ENCODE measurements at places on chromosomes 4 and X.

- DNase-seq, result no peak
Observed at GRCh38 chr4:178577933-178578332, 1135.7 kb upstream of the AGA start.

DNA sequence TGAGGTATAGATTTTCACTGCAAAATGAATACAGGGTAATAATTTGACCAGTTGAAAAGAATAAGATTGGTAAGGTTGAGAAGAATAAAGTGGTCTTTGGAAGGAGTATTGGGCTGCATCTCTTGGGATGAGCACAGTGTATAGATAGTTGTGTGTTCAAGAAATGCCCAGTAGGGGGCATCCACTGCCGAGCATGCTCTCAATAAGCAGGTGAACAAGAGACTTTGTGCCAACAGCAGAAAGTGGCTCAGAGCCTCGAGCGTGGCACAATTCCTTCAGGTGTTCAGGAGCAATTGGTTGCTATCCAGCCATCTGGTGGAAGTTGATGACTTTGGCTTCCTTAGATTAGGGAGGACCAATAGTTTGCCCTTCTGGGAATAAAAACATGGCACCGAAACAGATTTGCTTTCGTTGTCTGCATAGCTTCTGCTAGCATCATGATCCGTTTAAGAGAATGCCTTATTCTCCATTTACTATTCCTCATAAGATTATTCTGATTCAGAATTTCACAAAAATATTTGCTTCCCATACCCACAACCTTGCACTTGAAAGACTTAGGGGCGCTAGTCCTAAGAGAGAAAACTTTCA is 258.1 kb upstream of the NEIL3 start:
- no peak for DNase-seq

- no peak for DNase-seq
Observed at GRCh38 chrX:13142891-13143290, 98.5 kb upstream of the FAM9C start.

DNA sequence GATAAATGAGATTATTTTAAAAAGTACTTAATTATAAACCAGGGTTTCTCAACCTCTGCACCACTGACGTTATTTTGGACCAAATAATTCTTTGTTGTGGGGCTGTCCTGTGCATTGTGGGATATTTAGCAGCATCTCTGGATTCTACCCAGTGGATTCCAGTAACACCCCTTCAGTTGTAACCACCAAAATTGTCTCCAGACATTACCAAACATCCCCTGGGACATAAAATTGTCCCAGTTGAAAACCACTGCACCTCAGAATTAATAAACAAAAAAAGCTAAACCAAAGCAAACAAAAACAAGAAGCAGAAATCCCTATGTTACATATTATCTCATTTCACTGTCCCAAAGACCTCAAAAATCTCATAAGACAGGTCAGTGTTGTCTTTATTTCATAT is 54.2 kb upstream of the GIMD1 start:
- no peak for DNase-seq

GRCh38 chrX:33330798-33331197 is 119.4 kb upstream of the DMD start:
- DNase-seq, result no peak

- no peak for DNase-seq
Observed at GRCh38 chr4:14743601-14744000, 258.7 kb upstream of the CPEB2 start.

DNA sequence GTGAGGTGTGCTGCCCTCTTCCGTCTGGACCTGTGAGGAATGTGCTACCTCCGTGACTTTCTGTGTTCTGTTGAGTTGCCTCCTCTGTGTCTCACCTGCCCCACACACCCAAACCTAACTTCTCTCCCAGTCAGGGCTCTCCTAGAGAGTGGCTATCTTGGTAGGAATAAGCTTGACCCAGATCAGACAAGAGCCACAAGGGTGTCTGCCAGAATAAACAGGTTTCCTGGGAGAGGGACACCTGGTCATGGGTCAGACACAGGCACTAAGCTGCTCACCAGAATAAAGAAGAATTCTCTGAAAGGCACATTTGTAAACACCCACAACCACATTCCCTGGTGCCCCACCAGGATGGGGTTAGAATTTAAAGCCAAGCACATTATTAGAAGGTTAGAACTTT is 11.1 kb downstream of the ZNF182 start:
- DNase-seq, result no peak

DNA sequence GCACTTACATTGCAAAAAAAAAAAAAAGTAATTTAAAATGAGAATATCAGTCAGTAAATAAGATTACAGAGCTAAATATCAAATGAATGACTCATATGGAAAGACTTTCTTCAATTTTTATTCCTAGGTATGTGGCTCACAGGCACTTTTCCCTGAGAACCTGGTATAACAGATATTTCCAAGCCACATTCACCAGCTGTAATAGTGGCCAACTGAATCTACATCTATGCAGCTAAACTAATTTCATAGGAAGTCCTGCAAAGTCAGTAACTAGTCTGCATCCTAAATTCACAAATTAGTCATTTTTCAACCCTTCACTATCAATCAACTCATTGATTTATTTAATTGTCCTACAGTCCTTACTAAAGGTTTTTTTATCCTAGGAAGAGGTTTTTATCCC is 5.6 kb downstream of the PDE5A start:
- DNase-seq, result no peak

- no peak for DNase-seq
Observed at GRCh38 chr4:14035076-14035475, 407.6 kb upstream of the BOD1L1 start.

GRCh38 chr4:15901998-15902397 is 36.5 kb downstream of the FGFBP1 start:
- no peak for DNase-seq

DNA sequence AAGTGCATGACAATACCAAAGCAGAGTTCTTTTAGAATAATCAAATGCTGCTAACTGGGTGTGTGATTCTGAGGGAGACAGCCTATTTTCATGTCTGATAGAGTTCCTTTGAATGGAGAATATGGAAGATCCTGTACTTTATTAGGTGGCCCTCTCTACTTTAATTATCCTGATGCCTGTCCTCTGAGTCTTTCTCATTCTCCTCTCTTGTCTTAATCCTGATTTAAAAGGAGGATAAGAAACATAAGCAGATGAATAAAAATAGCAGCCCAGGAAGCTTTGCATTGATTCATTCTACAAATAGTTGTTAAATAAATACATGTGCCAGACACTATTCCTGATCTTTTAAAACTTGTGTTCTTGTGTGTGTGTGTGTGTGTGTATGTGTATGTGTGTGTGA is 387.3 kb downstream of the SPRY1 start:
- DNase-seq, result no peak

DNA sequence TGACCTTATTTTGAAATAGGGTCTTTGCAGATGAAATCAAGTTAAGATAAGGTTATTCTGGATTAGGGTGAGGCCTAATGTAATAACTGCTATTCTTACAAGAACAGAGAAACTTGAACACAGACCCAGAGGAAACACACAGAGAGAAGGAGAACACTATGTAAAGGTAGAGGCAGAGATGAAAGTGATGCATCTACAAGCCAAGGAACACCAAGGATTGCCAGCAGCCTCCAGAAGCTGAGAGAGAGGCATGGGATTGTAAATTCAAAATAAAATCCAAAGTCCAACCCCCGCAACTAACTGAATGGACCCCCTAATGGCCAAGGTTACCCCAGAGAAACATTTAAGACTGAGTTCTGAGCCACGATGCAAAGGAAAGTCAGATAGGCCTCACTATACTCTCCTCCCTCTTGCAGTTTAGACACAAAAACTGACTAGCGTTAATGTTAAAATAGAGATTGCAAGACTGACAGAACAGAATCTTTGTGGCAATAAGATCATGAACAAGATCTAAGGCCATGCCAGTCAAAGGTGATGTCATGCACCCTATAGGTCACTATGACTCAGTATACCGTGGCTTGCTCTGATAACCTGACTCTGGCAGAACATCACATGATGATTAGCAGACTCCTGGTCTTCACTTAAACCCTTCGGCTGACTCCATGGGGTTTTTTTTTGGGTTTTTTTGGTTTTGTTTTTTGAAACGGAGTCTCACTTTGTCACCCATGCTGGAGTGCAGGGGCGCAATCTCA is 42.9 kb downstream of the DDX60L start:
- no peak for DNase-seq

- no peak for DNase-seq
Observed at GRCh38 chr4:53349091-53349491, 16.8 kb downstream of the SCFD2 start.

GRCh38 chrX:41603596-41603995 is 85.2 kb upstream of the GPR34 start:
- no peak for DNase-seq

DNA sequence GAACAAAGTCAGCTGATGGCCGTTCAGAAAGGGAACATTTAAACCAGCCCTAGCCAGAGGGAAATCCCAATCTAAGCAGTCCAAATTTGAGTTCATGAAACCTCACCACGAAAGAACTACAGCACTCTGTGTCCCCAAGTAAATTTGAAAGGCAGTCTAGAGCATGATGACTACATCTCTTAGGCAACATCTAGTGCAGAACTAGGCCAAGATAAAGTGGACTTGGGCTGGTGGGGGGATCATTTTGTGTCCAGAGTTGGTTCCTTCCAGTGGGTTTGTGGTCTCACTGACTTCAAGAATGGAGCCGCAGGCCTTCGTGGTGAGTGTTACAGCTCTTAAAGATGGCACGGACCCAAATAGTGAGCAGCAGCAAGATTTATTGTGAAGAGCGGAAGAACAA is 64.9 kb downstream of the KLHL4 start:
- DNase-seq, result no peak

- DNase-seq, result no peak
Observed at GRCh38 chr4:167578906-167579305, 344.6 kb upstream of the SPOCK3 start.

- DNase-seq, result no peak
Observed at GRCh38 chr4:87011340-87012034, 76.7 kb downstream of the AFF1 start.

GRCh38 chr4:66704243-66704642 is 841.1 kb downstream of the CENPC start:
- DNase-seq, result no peak

GRCh38 chr4:138275963-138276621 is 33.9 kb upstream of the SLC7A11 start:
- no peak for DNase-seq

DNA sequence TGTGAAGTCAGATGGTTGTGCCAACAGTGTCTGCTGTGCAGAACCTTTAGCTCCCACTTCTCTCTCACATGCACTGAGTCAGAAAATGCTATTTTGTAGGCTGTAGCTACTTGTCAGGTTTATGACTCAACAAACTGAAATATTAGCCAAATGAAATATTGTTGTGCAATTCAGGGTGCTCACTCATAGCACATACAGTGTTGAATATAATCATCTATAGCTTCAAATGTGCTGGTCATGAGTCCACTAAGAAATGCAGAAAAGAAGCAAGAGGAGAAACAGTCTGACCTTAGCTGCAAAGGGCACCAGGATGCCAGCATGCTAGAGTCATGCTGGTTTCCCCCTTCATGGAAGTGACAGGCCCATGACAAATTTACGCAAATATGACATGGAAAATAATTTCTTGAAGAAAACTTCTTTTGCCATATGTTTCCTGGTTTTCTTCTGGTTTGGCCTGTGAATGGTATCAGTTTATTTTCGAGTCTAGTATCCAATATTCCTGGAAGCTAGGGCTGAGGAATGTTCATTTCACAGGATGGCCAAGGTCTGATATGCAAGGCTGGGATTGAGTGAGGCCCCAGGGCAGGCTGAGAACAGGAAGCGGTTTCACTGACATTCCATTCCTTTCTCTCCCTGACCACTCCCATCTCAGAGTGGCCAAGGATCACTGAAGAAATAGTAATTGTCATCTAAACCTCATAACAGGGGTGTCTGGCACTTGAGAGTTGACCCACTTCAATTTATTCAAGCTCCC is 10.3 kb upstream of the CXCL2 start:
- no peak for DNase-seq

DNA sequence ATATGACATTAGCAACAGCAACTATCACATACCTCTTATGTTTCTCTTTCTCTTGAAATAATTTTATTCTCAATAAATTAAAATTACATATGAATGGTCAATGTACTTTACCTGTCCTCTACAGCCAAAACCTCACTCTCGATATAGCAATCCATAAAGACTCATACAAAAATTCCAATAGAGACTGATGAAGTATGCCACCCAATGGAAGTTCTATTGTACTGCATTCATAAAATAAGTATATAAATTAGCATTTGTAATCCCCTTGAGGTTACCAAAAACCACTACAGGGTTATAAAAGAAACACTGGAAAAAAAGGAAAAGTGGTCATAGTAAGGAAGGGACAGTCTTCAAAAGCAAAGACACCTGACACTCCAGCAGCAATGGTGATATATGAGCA is 32.8 kb downstream of the CLDN2 start:
- DNase-seq, result no peak

GRCh38 chrX:7263961-7264360 is 116.0 kb upstream of the PUDP start:
- DNase-seq, result no peak

DNA sequence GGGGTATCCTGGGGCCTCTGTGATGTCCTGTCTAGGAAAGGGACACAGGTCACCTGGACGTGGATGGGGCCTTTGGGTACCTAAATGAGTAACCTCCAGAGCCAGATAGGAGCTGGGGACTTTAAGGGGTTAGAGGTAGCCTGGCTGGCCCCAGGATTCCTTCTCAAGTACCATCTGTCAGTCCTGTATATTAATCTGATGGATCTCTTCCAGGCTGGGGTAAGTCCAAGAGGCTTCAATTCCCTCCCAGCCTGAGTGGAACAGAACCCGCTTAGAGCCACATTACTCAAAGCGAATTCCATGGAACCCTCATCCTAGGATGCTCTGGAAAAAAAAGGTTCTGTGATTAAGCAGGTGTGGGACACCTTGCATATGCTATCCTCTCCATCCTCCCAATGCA is 24.8 kb upstream of the MAP3K15 start:
- no peak for DNase-seq

DNA sequence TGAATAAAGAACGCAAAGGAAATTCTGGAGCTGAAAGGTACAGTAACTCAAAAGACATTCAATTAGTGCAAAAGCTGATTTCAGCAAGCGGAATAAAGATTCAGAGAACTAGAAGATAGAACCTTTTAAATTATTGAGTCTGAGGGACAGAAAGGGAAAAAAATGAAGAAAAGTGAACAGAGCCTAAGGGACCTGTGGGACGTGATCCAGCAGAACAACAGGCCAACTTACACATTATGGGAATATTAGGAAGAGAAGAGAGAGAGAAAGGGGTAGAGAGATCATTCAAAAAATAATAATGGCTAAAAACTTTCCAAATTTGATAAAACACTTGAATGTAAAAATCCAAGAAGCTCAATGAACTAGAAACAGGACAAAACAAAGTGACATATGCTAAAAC is 17.5 kb upstream of the GPRASP2 start:
- DNase-seq, result no peak

- DNase-seq, result no peak
Observed at GRCh38 chr4:178976861-178977260, 1534.6 kb upstream of the AGA start.

GRCh38 chr4:108703370-108703769 is 53.0 kb downstream of the OSTC start:
- no peak for DNase-seq

- no peak for DNase-seq
Observed at GRCh38 chr4:93355411-93355810, 473.1 kb upstream of the ATOH1 start.
